CD8-positive, alpha-beta memory T cell (primary cell): ENCODE measurements at places on chromosomes 6 and 20. TPM values are rescaled to one million over a fixed set of nuclear protein-coding genes. Genes with fewer than 3 reads are reported as not detected.

The SIGLEC1 gene
- total RNA-seq, result 0.24 TPM

The BPIFB4 gene
- not detected for total RNA-seq

The CD93 gene
- 0.53 TPM for total RNA-seq

The FAM217A gene
- not detected for total RNA-seq

The IP6K3 gene
- not detected for total RNA-seq

The HSPA12B gene
- total RNA-seq, result not detected

The TCF15 gene
- total RNA-seq, result not detected

The GRM4 gene
- not detected for total RNA-seq

The PGC gene
- total RNA-seq, result not detected

The CBLN4 gene
- total RNA-seq, result not detected

The SYCP2 gene
- total RNA-seq, result 3.4 TPM

The IBTK gene
- 26.6 TPM for total RNA-seq

The ITPR3 gene
- total RNA-seq, result 42.0 TPM

The AIF1 gene
- total RNA-seq, result 35.6 TPM
